CD8-positive, alpha-beta T cell (primary cell): ENCODE measurements at places on chromosomes 7 and 10.

- DNase-seq, result no peak
Measured at GRCh38 chr7:53418834-53419482, 383.5 kb downstream of the POM121L12 start.

DNA sequence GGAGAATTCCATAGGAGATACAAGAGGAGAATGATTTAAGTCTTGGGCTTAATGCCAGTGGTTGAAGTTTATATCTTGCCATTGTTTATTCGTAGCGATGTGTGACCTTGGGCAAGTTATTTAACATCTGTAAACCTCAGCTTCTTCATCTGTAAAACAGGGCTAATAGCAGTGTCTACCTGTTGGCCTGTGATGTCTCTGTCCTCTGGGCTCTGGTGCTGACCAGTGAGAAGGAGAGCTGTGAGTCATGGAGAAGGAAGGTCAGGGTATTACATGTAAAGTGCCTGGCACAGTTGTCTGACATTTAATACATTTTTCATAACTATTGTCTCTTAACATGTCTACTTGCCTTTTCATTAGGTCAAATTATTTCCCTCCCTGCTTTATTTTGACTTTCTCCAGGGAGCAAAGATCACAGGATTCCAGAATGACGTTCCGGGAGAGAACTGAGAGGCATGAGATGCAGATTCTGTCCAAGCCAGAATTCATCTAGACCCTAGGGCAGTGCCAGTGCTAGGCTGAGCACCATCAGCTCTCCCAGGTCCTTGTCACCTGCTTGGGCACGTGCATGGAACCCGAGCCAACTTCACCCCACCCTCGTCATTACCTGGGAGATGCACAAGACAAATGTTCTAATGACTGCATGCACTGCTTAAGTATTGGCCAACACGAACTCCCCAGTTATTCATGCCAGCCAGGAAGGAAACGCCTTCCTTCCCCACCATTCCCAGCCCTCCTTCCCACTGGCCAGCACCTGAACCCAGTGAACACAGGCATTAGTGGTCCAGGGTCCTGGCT is 187.9 kb downstream of the DPY19L1 start:
- DNase-seq, result no peak

GRCh38 chr7:83451501-83452045 is 197.4 kb downstream of the SEMA3E start:
- DNase-seq, result no peak

- no peak for DNase-seq
Measured at GRCh38 chr7:116230191-116231005, 20.1 kb downstream of the TES start.

- no peak for DNase-seq
Measured at GRCh38 chr10:94200146-94200837, 162.4 kb downstream of the NOC3L start.

DNA sequence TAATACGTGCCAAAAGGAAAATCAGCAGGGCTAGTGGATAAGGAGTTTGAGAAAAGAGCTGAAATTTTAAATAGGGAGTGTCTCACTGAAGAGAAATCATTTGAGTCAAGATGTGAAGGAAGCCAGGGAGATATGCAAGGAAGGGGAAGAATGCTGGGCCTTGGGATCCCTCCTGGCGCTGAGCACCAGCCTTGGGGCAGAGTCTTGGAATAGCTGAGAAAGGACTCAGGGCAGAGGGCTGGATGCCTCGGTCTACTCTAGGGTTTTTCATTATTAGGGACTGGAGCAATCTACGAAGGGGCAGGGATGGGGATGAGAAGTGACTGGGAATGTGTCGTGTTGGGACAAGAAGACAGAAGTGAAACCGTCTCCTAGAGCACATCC is 484 bp downstream of the ZWINT start:
- DNase-seq, result no peak

GRCh38 chr7:22587322-22587721 is 87.3 kb upstream of the STEAP1B start:
- DNase-seq, result no peak

DNA sequence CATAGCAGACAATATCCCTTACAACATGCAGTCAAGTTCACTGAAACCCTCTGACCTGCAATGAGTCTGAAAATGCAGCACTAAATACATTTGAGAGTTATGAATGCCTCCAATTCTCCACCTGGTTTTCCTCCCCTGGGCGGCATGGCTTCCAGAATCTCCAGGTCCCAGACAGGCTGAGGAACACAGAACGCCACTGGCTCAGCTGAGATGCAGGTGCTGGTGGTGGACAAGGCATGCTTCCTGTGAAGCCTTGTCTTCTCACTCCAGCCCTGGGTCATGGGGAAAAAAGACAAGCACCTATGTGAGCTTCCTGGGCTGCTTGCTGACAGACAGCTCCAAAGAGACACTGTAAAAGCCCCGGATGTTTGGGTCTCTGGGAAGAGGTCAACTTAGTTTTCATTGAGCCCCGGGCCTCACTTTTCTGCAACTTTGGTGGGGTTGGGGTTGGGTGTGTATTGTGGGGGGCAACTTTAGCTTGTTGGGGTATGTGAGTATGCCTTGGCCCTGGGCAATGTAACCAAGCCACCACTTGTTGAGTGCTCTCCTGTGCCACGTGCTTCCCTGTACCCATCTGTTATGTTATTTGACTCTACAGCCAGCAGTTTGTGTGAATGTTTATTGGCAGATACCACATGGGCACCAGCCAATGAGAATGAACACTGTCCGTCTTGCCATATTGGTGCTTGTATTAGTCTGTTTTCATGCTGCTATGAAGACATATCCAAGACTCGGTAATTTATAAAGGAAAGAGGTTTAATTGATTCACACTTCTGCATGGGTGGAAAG is 127.8 kb downstream of the EMX2 start:
- no peak for DNase-seq

DNA sequence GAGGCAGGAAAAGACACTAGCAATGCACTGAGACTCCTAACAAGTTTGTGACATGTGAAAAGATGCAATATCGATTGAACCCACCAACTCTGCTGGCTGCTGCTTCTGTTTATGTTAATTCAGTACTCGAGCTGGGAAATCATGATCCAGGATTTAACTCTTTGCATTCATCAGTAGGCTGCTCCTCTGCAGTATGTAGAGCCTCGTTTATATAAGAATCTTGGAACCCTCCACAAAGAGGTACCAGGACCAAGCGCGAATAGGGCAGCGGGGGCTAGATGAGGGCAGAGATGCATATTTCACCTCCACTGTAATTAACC is 7.8 kb downstream of the PRKAG2 start:
- no peak for DNase-seq

DNA sequence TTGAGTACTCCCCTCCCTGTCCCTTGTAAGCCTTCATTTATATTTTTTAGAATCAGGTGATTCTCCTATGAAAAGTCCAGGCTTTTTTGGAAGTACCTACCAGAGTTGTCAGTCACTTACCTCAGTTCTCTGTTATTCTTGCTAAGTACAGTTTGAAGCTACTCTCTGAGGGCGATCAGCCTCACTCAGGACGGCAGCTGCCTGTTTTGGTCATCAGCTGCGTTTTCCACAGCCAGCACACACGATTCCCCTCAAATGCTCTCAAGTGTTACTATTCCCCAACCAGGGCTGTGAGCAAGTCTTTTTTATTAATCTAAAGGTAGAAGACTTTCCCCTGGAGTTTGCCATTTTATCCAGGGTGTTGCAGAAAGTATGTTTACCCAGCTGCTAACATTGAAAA is 328.6 kb downstream of the SUGCT start:
- no peak for DNase-seq

DNA sequence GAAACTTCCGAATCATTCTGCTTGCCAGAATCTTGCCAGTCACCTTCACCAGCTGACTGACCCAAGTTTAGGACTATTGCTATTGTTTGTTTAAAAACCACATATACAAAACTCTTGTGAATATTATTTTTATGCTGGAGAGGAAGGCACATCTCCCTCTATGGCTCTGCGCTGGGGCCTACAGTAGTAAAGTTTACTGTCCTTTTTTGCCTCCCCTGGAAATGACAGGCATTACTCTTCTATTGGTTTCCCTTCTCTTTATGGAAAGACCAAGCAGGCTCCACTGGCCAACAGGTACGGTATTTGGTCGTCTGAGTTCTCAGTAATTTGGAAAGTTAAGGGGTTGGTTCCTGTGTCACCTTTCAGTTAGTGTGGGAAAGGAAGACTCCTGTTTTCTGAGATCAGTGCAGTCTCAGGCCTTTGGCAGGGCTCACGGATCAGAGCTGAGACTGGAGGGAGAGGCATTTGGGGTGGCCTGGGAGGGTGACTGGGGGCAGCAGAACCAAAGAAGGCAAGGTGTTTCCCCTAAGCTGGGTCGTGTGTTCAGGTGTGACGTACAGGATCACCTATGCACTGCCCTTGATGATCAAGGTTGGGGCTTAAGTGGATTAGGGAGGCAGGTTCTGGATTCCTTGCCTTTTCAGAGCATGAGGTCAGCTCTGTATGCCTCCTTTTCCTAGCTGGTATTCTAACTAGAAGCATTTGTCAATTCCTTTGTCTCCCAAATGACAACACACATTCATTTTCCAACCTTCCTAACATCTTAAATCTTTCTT is 16.0 kb upstream of the KIF5B start:
- DNase-seq, result no peak

DNA sequence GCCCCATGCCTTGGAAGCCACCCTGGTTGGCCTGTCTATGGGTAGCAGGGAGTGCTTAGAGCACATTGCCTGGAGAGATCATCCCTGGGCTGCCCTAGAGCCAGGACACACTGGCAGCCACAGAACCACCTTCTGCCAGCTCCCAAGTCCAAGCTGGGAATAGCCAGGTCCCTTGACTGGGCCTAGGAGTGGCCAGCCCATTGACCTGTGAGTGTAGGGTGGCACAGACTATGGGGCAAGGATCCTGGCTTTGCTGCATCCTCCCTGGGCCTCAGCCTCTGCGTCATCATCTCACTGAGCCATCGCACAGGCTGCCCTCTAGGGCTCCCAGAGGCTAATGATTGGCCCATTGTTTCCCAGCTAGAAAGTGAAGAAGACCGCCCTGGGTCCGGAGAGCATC is 7.0 kb downstream of the AQP1 start:
- no peak for DNase-seq

GRCh38 chr10:52988923-52989322 is 216.3 kb upstream of the MBL2 start:
- DNase-seq, result no peak

- DNase-seq, result no peak
Measured at GRCh38 chr10:110002801-110003523, 4.8 kb upstream of the ADD3 start.

DNA sequence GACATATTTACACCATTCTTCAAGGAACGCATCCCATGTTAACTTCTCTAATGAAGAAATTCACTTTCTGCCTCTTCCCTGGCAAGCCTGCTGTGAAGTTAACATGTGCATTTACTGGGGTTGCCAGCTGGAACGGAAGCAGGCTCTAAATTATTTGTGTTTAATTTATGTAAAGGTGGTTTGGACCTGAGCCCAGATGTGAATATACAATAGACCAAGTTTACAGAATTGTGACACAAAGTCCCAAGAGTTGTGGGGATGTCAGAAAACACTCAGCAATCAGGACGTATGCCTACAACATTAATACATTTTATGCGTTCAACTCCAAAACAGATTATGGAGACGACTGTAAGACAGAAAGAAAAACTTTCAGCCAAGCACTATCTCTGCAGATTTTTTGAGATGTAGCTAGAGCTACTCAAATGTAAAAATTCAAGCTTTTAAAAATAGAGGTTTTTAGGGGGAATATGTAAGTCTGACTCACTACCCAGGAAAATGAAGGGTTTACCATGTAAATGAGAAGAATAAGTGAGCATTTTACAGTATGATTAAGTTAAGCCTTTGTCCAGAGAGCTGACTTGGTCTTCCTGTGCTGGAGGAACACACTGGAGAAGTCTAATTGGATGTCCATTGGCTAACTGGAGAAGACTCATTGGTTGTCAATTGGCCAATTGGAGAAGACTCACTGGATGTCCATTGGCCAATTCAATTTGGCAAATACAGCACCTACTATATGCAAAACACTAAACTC is 19.5 kb downstream of the NRP1 start:
- DNase-seq, result no peak
